ENCODE measurements at places on chromosomes 1 and 21. TPM values are rescaled to one million over a fixed set of nuclear protein-coding genes. Genes with fewer than 3 reads are reported as not detected.

The CHI3L2 gene
- 5.9 TPM for total RNA-seq

The LCE1D gene
- total RNA-seq, result not detected

The OR2L8 gene
- not detected for total RNA-seq

The AJAP1 gene
- total RNA-seq, result 0.41 TPM

The CFHR2 gene
- not detected for total RNA-seq

The TPM3 gene
- total RNA-seq, result 331 TPM

The PBX1 gene
- 53.1 TPM for total RNA-seq

The CHRNB2 gene
- total RNA-seq, result not detected

The C4BPA gene
- 0.71 TPM for total RNA-seq

The CD5L gene
- total RNA-seq, result 0.28 TPM

The SOX13 gene
- total RNA-seq, result 27.2 TPM

The SLC1A7 gene
- 3.0 TPM for total RNA-seq

The TRMT13 gene
- 11.4 TPM for total RNA-seq

The OR2T2 gene
- not detected for total RNA-seq

The LAMB3 gene
- 3.4 TPM for total RNA-seq

DNA sequence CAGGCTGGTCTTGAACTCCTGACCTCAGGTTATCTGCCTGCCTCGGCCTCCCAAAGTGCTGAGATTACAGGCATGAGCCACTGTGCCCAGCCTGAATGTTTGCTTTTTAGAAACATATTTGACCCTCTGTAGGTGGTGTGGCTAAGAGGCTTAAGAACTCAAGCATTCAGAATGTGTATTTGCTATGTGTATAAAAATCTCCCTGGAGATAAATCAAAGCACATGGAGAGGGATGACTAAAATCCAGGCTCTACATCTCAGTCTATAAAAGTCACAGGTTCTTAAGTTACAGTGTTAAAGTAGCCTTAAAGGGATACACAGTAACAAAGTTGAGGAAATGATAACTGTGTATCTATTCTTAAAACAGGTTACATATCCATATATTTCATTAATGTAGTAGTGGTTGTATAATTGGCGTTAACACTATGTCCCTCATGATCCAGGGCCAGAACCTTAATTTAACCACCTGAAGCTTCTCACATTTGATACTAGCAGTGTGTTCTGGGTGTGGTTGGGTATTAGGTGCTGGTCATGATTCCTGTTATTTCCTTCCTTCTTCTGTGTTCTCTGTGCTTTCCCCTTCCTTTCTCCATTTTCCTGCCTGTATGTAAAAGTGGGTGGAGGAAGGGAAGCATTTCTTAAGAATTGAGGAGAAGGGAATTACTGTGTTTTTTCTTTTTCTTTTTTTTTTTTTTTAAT is 16.2 kb downstream of the GIPC2 start:
- no peak for DNase-seq

GRCh38 chr1:5164158-5164557 is 509.7 kb downstream of the AJAP1 start:
- DNase-seq, result no peak

- DNase-seq, result no peak
Measured at GRCh38 chr1:62712336-62713243, 24.4 kb upstream of the DOCK7 start.

- DNase-seq, result no peak
Measured at GRCh38 chr1:30758785-30759380, 1.3 kb upstream of the LAPTM5 start.

- no peak for DNase-seq
Measured at GRCh38 chr1:32758177-32758794, 55.7 kb upstream of the SYNC start.

- no peak for DNase-seq
Measured at GRCh38 chr1:45335855-45336324, 4.1 kb upstream of the TOE1 start.

GRCh38 chr1:187442603-187443002 is 613.9 kb downstream of the PLA2G4A start:
- no peak for DNase-seq

GRCh38 chr1:209318181-209319056 is 265.1 kb upstream of the CAMK1G start:
- DNase-seq, result no peak

GRCh38 chr1:30345491-30346130 is 377.8 kb downstream of the MATN1 start:
- DNase-seq, result no peak

DNA sequence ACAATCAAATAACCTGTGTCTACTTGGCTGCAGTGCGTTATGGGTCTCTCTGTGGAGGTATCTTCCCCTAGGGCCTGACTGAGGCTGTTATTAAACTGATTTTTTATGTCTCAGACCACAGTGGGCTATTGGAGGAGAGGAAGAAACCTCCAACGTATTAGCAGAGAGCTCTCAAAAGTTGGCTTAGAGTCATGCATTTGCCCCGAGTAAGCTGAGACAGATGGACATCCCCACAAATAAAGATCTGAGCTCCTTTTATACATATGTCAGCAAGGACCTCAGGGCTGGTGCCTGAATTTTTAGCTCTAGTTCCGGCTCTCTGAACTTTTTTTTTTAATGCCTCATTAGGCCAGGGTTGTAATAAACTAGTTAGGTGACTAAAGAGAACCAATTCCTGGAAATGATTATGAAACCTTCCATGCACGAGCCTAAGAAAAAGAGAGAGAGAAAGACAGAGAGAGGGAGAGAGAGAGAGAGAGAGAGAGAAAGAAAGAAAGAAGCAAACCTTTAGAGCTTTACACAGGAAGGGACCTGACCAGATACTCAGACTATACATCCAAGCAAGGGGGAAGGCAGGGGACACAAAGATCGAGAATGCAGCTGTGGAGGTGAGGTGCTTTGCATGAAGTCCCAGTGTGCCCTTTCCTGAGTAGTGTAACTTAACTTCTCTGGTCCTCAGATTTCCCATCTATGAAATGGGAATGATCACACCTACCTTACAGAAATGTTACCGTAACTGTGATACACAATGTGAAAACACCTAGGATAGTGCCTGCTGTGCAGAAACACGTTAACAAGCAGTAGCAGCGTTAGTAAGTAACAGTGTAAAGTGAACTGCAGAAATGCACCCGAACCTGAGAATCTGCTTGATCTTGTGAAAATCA is 8.4 kb upstream of the PIGR start:
- no peak for DNase-seq

- no peak for DNase-seq
Measured at GRCh38 chr1:237873487-237874211, 17.1 kb downstream of the ZP4 start.

DNA sequence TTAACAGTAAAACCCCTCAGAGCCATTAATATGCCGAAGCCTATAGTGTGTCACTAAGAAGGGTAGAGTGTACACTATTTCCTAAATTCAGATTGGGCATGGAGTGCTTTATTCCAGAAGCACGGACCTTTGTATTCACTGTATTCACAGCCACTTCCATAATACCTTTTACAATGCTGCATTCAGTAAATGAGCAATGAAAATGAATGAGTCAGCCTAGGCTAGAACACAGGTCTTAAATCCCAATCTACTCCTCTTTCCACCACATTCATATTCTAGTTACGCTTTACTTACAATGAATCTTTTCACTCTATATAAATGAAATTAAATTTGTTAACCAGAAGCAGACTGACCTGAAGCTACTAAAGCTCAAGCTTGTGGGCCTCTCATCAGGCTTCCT is 13.0 kb upstream of the GORAB start:
- DNase-seq, result no peak

GRCh38 chr21:34836933-34837505 is 168.2 kb downstream of the CLIC6 start:
- no peak for DNase-seq

GRCh38 chr21:17542371-17543011 is 29.6 kb downstream of the CXADR start:
- no peak for DNase-seq

DNA sequence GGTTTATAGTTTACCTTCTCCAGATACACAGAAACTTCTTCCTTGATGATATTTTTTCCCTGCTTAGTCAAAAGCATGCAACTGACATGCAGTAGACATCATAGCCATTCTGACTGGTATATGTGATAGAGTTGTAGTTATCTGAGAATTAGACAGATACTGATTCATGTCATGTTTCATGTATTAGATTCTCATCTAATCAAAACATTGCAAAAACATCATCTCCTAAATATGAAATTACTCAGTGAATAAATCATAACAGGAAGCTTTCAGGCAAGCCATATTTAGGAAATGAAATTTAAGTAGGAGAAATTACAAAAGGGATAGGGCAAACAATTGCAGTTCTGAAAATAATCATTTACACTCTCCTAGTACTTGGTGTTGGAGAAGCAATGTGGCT is 38.4 kb upstream of the ASB17 start:
- DNase-seq, result no peak

DNA sequence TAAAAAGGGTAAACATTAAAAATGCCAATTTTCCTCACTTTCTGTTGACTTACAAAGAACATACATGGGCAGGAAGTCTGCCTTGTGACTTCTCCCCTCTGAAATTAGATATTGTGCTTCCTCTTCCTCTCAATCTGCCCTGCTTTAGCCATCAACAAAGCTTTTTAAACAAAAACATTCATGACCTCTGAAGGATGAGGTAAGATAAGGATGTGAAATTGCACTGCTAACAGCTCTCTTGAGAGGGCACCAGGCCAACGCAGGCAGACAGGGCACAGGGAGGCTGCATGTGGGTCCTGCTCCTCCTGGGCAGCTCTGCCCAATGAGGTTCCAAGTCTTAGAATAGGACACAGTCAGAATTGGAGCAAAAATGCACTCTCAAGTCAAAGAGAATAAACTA is 62.1 kb downstream of the DEGS1 start:
- DNase-seq, result no peak

GRCh38 chr21:39730418-39731157 is 14.4 kb upstream of the IGSF5 start:
- no peak for DNase-seq

GRCh38 chr1:101290119-101290921 is 53.5 kb downstream of the S1PR1 start:
- DNase-seq, result no peak

DNA sequence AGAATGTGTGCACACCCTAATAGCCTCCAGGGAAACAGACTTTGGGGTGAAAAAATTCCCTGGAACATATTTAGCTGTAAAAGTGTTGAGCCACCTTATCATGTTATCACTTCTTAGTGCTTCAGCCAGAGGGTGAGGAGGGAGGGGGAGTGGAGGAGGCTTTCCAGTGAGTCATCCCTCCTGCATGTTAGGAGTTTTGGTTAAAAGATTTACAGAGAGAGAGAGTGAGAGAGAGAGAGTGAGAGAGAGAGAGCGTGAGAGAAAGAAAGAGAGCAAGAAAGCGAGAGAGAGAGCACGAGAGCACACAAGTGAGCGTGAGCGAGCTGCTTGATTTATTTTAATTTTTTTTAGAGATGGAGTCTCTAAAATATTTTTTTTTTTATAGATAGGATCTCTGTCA is 13.5 kb upstream of the CACNA1E start:
- no peak for DNase-seq

DNA sequence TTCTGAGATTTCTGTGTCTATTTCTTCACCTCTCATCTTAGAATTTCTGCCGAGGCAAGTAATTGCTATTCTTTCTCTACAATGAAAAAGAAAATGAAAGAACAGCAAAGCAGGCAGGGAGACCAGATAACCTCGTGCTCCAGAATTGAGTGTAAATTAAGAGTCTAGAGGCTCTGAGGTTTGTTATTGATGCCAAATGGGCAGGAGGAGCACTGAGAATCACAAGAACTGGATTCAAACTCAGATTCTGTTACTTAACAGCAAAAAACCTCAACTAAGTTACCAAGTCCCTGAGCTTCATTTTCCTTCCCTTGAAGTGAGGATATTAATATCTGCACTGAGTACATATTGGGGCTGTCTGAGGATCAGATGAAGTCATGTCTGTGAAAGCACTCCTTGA is 5.5 kb upstream of the DDR2 start:
- DNase-seq, result no peak

- no peak for DNase-seq
Measured at GRCh38 chr1:198788561-198789064, 149.8 kb downstream of the PTPRC start.

DNA sequence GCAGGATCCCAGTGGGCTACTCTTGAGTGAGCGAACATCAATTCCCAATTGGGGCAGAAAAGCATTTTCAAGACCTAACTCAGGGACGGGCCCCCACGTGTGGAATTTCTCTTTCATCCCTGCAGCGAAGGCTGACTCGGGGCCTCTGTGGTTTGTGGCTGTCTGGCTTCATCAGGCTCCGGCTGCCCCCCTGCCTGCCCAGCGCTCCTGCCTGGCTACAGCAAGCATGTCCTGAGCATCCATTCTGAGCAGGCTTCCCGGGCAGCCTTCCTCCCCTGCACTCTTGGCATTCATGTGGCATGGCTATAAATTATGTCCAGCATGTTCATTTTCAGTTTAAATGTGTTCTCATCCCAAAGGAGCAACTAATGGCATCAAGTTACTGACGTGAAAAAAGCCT is 588.1 kb downstream of the KIF26B start:
- DNase-seq, result no peak

DNA sequence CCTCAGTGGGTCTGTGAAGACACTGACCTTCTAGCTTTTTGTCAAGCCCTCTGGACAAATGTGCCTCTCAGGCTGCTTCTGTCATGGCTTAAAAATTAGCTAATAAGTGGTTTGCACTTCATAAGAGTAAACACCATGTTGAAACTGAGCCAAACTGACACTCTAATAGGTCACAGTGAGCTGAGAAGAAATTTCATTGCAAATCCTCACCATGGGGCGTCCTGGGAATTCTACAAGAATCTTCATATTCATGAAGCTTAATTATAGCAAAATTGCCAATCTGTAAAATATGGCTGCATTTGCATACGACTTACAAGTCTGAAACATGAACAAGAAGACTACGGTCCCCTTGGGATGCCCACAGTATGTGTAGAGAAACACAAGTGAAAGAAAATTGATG is 188.6 kb downstream of the DSCAM start:
- no peak for DNase-seq

DNA sequence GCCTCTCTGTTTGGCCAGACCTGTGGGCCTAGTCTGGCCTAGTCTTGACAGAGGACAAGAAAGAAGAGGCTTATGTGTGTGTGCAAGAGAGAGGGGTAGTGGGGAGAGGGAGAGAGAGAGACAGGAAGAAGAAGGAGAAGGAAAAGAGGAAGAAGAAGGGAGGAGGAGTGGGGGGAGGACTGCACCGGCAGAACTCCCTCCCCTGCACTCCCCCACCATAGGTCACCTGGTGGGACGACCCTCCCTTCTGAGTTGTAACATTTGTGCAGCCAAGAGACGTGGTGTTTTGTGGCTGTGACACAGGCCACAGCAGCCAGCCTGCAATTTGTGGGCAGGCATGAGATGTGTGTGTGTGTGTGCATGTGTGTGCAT is 4.3 kb downstream of the INAVA start:
- no peak for DNase-seq

All from thoracic aorta (tissue), 2 donors.